ENCODE measurements at places on chromosomes 1 and 21.

GRCh38 chr1:172394141-172394751 lies 26.2 kb upstream of the C1orf105 start:
- no peak for DNase-seq

- DNase-seq: no peak
These were observed 4.9 kb upstream of the KDF1 start for GRCh38 chr1:26965213-26965612.

GRCh38 chr1:3614755-3615742 lies 3.7 kb upstream of the MEGF6 start:
- DNase-seq: no peak

DNA sequence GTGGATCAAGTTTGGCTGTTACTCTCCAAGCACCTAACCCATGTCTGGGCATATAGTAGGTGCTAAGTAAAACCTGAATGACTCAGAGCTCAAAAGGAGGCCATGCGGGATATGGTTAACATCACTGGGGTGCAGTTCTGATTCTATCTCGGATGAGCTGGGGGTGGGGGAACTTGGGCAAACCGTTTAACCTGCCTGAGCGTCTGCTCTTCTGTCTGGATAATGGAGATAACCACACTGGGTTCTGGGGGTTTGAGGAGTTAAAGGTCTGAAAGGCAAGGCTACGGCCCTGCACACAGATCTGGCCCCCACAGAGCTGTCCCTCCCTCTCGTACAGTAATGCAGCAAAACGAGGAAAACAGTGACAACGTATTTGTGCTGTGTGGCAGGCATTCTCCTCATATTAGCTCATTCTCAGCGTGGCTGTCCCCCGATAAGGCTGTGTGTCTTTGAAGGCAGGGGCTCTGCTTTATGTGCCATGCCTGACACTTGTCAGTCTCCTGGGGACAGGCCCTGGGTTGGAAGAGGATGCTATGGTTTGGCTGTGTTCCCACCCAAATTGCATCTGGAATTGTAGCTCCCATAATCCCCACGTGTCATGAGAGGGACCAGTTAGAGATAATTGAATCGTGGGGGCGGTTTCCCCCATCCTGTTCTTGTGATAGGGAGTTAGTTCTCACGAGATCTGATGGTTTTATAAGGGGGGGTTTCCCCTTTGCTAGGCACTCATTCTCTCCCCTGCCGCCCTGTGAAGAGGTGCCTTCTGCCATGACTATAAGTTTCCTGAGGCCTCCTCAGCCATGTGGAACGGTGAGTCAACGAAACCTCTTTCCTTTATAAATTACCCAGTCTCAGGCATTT lies 6.8 kb upstream of the ALDH4A1 start:
- DNase-seq: no peak

GRCh38 chr1:94675373-94675772 lies 133.8 kb upstream of the F3 start:
- no peak for DNase-seq

- DNase-seq: no peak
These were observed 37.5 kb downstream of the NEXN start for GRCh38 chr1:77925956-77926355.

- no peak for DNase-seq
These were observed 717.3 kb downstream of the MATN1 start for GRCh38 chr1:30005972-30006619.

DNA sequence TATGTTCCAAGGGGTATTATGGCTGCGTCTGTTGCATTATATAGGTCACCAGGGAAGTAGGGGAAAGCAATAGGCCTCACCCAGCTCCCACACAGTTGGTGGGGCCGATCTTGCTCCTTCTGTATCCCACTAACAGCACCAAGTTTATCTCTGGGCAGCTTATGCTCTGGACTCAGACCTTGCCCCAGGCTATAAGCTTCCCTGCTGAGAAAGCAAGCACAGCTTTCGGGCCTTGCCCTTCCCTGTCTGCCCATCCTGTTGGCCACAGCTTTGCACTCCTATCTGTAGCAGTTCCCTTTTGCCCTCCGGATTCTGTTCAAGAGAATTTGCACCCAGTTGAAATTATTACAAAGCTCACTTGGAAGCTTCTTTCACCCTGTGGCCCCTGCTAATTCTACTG lies 12.9 kb downstream of the KCNE1 start:
- DNase-seq: no peak

DNA sequence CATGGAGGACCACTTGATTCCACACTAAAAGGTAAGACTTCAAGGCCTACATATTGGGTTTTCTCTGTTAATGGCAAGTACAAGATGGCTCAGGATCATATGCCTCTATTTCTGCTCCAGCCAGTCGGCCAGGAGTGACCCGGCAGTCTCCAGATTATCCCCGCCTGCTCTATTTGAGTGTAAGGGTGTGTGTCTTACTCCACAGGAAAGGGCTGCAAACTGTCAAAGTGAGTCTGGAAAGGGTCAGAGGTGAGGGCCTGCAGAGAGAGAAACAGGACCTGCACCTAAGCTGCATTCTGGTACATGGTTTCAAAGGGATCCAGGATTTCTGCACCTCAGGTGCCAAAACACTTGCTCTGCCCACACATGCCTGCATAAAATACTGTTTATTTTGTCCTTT lies 9.2 kb downstream of the ZNF692 start:
- DNase-seq: no peak

DNA sequence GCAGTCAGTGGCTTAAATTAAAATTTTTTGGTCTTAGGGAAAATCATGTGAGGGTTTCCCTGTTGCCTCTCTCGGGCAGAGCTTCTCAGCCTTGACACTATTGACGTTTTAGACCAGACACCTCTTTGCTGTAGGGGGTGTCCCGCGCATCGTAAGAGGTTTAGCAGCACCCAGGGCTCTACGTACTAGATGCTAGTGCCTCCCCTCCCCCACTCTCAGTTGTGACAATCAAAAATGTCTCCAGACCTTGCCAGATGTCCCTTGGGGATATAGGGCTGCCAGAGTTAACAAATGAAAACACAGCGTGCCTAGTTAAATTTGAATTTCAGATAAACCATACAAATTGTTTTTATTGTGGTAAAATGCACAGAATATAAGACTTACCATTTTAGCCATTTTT lies 293.3 kb downstream of the DISC1 start:
- peak; percentile 3 for DNase-seq

DNA sequence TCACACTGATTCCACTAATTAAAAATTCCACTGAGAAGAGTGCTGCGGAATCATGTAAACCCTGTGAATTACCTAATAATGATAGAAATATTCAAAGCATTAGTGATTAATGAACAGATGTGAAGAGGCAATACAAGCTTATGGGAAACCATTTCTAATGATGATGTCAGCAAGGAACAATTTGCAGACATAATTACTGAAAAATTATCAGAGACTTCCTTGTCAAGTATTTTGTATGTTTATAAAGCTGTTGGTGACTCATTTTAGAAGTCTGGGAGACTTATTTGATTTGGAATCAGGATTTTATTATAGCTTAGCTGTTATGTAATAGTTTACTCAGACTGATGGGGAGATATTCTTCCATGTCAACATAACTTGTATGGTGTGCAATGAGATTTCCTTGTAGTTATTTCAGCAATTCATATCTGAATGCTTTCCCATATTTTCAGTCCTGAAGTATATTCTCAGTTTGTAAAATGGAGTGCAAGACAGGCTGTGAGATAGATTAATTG lies 135.5 kb downstream of the TGFB2 start:
- DNase-seq: no peak

DNA sequence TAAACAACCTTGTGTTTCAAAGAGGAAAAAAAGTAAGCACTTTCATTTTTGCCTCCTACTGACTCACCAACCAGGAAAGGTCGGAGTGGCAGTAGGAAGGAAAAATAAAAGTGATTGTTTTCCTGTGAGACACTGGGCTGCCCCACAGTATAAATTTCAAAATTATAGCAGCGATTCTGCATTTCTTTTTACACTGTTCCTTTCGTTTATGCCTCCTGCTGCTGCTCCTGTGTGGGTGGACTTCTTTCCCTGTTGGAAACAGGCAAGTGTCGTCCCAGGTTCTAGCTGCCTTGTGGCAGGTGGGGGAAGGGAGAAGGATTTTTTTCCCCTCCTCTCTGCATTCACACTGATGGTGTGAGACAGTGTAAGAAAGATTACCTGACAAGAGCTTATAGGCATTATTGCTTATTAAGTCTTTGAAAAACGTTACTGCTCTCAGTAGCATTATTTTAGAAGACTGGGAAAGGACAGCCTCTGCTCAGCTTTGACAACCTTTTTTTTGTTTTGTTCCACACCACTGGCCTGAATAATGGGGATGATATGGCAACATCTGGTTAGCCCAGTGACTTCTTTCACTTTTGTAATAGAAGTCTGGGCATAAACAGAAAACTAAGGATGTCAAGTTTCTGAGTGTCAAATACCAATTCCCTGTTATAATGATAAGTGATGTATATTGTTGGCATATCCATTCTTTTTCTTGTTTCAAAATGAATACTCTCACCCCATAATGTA lies 77.9 kb downstream of the NEK7 start:
- DNase-seq: no peak

DNA sequence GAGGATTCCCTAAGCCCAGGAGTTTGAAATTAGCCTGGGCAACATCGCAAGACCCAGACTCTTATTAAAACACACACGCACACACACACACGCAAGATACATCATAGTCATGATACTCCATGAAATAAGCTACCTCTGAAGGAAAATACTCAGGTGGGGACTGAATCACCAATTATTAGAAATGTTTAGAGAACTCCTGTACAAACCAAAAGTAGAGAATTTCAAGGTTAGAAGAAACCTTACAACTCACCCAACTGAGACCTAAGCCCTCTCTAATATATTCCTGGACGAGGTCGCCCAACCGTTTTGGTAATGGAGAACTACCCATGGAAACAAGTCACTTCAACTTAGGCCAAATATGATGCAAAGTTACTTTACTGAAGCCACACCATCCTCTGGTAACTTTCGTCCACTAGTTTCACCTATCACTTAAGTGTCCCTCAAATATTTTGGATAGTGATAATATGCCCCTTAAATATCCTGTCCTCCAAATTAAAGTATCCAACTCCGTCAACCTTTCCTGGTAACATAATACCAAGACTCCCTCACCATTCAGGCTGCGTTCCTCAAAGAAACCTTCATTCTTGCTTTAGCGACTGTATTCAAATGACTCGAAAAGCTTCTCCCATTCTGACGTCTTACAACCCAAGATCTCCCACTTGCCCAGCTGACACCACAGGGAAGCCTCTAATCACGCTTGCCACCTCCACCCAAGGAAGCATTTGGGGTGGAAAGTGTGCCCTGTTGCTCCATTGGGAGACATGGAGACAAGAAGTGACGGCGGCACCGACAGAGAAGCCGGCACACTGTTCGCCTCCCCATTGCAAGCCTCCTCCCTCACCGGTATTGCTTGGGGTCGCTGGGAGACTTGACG lies 856 bp downstream of the NRDC start:
- DNase-seq: peak; percentile 30

- DNase-seq: no peak
These were observed 59.1 kb downstream of the NFIA start for GRCh38 chr1:61141288-61142042.

DNA sequence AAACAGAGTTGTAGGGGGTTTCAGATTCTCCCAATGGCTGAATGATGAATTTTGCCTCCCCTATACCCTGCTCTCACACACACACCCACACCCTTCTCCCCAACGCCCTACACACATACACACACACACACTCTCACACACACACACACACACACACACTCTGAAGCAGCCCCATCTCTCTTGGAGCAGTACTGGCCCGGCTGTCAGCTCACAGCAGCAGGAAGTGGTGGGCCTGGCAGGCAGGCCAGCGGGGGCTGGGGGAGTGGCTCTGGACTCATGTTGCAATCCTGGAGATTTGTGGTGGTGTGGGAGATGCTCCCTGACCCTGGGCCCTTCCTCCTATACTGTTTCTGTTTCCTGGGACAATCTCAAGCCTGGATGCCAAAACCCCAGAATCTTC lies 2.2 kb downstream of the IKBKE start:
- no peak for DNase-seq

GRCh38 chr1:196115646-196116045 lies 492.6 kb downstream of the KCNT2 start:
- no peak for DNase-seq

DNA sequence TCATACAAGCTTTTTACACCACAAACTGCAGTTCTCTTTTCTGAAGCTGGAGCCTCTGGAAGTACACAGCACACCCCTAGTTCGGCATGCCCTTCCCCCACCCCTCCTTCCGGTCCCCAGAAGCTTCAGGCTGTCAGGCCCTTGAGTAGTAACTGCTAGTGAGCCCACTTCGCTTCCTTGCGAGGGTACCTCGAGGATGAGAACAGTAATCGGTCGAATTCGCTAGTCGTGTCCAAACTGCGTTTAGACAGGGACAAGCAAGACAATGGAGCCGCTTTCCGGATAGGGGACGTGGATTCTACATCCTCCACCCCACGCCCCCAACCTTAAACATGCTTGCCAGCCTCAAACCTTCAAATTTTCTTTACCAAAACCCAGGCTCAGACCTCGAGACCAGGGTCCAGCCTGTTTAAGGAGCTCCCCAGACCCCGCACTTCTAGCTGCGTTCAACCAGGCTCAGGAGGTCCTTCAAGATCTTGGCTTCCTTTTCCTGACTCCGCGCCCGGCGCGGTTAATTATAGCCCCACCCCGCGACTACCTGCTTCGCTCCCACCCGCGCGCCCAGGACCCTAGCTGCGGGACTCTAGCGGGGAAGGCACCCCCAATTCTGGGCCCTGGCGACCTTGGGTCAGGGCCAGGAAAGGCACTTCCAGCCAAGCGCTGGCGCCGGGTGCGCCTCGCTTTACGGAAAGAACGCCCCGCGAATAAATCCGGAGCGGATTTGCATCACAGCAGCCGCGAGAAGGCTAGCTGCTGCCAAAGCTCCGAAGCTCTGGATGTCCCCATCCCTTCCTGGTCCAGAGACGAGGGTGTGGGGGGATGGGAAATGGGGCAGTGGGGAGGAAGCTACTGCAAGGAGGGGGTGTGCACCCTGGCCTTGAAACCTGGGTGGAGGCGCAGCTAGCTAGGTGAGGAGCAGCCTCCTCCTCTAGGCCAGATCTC lies 8.1 kb upstream of the TSPAN1 start:
- DNase-seq: no peak

DNA sequence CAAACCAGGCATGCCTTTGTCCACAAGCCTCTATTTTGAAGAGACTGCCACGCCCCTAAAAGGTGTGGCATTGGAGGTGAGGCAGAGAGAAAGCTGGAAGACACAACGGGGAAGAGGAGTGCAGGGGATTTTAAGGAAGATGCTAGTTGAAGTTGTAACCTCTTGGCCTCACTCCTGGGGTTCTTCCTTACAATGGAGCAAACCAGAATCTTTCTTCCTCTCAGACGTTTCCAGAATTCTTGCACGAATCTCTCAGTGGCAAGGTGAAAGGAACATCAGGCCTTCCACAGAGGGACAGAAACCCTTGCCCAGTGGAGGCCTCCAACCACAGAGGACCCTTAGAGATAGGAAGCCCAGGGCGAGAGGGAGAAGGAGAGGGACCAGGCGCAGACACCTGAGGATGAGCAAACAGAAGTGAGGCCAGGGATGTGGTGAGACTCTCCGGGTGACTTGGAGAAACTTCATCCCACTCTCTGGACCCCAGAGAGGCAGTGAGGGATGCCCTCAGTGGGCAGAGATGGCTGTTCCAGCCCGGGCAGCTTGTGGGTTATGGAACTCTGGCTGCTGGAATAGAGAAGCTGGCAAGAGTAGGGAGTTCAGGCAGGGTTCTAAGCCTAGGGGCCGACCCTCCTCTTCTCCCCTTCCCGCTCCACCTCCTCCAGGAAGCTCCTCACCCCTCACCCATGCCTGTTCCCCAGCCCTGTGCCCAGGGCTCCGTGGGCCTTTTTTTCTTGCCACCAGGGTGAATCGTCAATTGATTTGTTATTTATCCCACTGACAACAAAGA lies 136.8 kb upstream of the RUNX3 start:
- no peak for DNase-seq
